ENCODE measurements at places on chromosomes 11 and 22.
A peak's percentile ranks its signal among the peaks of the same experiment; 100 is the strongest.

- DNase-seq, result no peak
These were observed 5.5 kb upstream of the SHISA8 start for GRCh38 chr22:41920271-41920976.

GRCh38 chr22:17164392-17165024 lies 5.4 kb upstream of the HDHD5 start:
- DNase-seq, result no peak

GRCh38 chr22:24028533-24028932 lies 17.4 kb downstream of the CABIN1 start:
- DNase-seq, result no peak

DNA sequence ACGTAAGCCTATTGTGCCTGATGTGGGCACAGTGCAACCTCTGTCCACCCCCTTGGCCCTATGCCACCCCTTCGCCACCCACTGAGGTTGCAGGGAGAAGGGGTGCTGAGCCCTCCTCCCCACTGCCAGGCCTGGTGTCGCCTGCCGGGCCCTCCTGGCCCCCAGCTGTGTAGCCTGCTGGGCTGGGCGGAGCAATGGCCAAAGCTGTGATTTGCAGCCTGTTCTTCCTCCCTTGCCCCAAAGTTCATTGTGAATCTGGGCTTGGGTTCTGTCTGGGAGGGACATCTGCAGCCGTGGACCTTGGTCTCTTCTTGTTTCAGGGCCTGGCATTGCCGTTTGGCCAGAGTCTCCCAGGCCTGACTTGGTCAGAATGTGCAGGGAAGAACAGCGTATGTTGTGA lies 121.9 kb downstream of the PKNOX2 start:
- DNase-seq, result no peak

DNA sequence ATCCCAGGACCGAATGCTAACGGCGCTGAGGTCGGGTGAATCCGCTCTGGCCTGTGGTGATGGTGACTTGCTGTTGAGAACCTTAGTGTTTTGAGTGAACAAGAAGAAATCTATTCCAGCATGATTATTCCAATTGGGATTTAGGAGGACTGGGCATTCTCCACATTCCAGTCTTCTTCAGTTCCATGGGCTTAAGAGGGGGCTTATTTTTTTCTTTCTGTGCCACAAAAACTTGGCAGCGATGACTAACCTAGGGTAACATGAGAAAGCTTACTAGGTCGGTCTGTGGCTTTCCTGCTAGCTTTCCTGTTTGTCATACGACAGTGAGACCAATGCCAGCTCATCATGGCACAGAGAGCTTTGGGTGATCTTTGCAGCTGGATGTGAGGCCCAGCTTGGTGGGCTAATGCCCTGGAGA lies 62.9 kb upstream of the ATXN10 start:
- DNase-seq, result no peak

- no peak for DNase-seq
These were observed 14.0 kb downstream of the ASCL2 start for GRCh38 chr11:2256293-2256913.

GRCh38 chr11:86449993-86450629 lies 75.4 kb downstream of the CCDC81 start:
- DNase-seq, result no peak

GRCh38 chr22:29710922-29711593 lies 8.7 kb upstream of the CABP7 start:
- DNase-seq, result no peak

GRCh38 chr22:44248926-44249325 lies 63.8 kb downstream of the SHISAL1 start:
- DNase-seq, result no peak

- DNase-seq, result peak; percentile 50
These were observed 9.1 kb downstream of the SELENOO start for GRCh38 chr22:50209893-50210292.

DNA sequence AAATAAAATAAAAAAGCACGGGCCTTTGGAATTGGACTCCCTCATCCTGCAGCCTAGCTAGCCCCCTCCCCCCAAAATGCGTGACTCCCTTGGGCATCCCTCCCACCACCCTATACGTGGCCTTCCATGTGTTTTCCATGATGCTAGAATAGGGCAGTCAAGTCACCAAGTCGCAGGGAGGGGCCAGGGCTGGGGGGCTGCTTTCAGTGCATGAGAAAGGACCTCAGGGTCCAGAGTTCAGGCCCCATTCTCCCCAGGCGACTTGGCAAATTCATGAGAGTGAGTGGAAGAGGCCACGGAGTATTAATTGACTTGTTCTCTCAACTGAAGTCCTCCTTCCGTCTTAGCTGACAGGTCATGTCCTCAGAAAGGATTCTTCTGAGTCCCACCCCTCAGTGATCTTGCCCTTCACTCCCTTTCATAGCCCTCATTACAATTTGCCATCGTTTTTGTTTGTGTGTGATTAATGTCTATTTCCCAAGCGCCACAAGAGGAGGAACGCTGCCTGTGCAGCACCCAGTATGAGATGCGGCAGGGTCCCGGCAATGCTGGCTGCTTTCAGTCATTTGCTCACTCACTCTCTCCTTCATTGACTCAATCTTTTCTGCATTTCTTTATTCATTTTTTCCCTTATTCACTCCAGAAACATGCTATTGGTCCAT lies 17.4 kb downstream of the LRRC32 start:
- DNase-seq, result no peak

GRCh38 chr11:77450227-77450626 lies 23.7 kb downstream of the PAK1 start:
- DNase-seq, result no peak

GRCh38 chr22:26481694-26482093 lies 1.9 kb downstream of the HPS4 start:
- no peak for DNase-seq

DNA sequence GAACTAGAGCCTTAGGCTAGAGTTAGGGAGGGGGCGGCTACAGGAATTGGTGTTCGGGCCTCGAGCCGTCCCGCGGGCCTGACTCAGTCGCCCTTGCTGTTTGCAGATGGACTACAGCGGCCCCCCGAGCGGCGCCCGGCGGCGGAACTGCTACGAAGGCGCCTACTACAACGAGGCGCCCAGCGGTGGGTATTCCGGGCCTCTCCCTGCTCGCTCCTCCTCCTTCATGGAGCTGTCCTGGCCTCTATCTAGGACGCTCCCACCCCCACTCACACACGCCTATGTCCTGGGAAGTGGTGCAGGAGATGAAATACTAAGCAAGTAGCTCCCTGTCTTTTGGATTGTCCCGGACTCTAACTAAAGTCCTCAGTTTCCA lies 1.4 kb downstream of the MYOD1 start:
- DNase-seq, result no peak

GRCh38 chr22:33526434-33527107 lies 393.7 kb downstream of the LARGE1 start:
- DNase-seq, result no peak

GRCh38 chr22:30390974-30391691 lies 3.9 kb upstream of the RNF215 start:
- DNase-seq, result peak; percentile 71

- DNase-seq, result no peak
These were observed 123.7 kb downstream of the KCNQ1OT1 start for GRCh38 chr11:2576111-2576510.

GRCh38 chr11:1196516-1197391 lies 26.1 kb upstream of the MUC5B start:
- DNase-seq, result no peak

DNA sequence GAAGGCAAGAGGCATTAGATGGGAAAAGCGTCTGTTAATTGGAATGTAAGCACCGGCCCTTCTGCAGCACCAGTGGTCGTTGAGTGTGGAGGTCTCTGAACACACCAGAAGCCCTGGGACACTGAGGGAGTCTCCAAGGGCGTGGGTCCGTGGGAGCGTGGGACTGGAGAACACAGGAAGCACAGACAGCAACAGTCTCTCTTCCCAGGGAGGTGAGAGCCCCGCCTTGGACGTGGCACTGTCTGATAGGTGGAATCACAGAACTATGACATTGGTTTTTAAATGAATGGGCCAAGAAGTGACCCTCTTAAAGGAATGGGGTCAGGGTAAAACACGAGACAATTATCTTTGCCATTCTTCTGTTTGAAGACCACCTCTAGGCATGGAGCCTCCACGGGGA lies 28.1 kb upstream of the BID start:
- no peak for DNase-seq

DNA sequence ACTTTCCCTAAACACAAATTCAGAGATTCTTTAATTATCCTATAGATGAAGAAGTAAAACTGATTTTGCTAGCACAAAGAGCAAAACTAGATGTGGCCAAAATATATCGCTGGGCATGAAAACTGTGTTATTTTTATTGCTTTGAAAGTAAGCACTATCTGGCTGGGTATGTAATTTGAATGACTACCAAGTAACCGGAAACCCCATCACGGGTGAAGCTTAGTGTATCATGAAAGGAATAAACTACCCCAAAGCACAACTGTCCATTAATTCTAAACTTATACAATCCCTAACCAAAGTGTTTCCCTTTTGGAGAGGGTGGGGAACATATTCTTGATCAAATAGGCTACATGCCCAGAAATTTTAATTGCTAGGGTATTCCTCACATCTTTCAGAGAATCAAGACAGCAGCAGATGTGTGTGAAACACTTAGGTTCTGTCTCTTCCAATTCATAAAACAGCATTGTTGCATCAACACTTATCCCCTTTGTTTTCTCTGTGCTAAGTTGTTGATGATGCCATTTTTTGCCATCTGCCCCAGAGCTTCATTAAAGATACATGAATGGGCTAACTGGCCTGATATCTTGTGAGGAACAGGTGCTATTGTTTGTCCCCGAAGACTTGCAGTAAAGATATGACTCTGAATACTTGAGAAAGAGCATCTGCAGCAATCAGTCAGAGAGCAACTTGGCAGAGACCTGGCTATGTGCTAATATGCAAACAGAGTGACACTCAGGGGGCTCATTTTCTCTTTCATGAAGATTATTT lies 238.2 kb downstream of the SOX6 start:
- DNase-seq, result no peak

GRCh38 chr11:8604078-8604723 lies 10.2 kb upstream of the STK33 start:
- DNase-seq, result no peak

GRCh38 chr11:128238521-128239265 lies 348.7 kb downstream of the ETS1 start:
- DNase-seq, result no peak

GRCh38 chr22:40341604-40342003 lies 4.7 kb upstream of the ADSL start:
- DNase-seq, result no peak

DNA sequence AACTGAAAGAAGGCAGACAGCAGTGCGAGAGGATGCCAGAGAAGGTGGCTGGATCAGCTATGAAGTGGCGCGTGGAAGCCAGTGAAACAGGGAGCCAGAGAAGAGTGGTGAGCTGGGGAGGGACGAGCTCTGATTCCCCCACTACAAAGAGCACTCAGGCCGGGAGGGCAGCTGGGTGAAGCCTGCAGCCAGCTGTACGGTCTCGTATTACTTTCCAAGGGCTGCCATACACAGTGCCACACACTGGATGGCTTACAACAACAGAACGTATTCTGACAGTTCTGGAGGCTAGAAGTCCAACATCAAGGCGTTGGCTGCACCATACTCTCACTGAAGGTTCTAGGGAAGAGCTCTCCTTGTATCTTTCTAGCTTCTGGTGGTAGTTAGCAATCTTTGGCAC lies 47.1 kb upstream of the WNT11 start:
- no peak for DNase-seq

- DNase-seq, result no peak
These were observed 13.7 kb downstream of the MUC5AC start for GRCh38 chr11:1171223-1171984.

DNA sequence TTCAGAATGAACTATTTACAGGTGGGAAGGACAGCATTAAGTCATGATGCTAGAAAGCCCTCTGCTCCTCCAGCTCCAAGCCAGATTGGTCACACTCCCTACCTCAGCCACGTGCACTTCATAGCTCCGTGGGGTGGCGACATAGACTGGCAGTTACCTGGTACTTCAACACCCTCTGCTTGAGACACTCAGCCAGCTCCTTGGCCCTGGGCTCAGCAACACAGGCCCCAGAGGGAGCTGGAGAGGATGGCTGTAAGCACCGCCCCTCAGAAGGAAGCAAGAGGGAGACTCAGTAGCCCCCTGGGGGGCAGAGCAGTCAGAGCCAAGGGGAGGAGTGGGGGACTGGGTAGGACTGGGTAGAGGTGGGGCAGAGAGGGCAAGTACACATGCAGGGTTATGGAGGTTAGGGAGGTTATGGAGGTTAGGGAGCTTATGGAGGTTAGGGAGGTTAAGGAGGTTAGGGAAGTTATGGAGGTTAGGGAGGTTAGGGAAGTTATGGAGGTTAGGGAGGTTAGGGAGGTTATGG lies 102.1 kb upstream of the BID start:
- no peak for DNase-seq

- no peak for DNase-seq
These were observed 370.6 kb upstream of the MPPED2 start for GRCh38 chr11:30956751-30957150.

GRCh38 chr11:75773595-75774353 lies 5.2 kb downstream of the DGAT2 start:
- DNase-seq, result no peak

- no peak for DNase-seq
These were observed 50.3 kb downstream of the GRAMD1B start for GRCh38 chr11:123480290-123480815.

- DNase-seq, result peak; percentile 30
These were observed 3.4 kb downstream of the TIMM10 start for GRCh38 chr11:57527056-57527631.

Data from stimulated activated CD4-positive, alpha-beta T cell treated with anti-CD3 and anti-CD28 coated beads, Interleukin-15, amount 100 ng/mL, for 1 hour (primary cell).